ENCODE measurements at places on chromosomes 3 and 15.

DNA sequence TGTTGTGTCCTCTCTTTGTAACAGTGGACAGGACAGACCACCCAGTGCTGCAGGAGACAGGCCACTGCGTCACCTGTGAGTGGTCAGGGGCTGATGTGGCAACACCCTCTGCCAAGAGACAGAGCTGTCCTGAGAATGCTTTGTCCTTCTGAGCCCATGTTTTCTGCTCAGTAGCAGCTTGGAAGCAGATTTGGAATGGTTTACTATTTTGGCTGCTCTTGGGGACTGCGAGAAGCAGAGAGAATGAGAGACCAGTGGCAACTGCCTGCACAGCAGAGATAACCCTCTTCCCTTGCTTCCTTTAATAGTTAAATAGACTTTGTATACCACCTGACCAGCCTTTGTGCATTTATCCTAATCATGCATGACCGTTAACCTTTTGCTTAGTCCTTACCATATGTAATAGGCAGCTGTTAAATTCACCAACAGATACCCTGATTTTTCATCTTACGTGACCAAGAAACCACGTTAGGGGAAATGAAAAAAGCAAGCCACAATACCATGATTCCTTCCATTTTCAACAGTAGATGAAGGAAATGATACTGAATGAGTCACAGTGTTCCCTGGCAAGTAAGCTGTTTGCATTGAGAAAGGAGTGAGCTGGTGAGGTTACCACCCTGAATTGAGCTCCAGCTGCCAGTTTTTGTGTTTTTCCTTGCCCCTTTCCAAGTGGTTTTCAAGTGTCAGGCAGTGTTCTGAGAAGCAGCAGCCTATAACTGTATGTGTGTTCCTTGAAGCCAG is 35.5 kb downstream of the B3GALNT1 start:
- no peak for DNase-seq

DNA sequence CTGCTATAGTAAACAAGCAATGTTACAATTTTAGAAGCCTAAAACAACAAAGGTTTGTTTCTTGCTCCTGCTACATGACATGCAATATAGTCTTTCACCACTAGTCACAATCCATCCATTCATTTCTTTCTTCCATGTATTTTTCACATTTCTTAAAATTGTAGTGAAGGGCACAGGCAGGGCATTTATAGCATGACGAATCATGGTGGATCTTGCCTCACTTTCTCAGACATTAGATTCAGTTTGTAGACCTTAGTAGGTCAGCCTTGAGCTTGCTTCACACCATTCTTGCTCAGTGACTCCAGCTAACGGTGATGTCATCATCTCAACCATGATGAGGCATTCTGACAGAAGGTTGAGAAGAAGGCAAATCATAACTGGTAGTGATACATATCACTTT is 546.8 kb downstream of the TBL1XR1 start:
- DNase-seq = no peak

DNA sequence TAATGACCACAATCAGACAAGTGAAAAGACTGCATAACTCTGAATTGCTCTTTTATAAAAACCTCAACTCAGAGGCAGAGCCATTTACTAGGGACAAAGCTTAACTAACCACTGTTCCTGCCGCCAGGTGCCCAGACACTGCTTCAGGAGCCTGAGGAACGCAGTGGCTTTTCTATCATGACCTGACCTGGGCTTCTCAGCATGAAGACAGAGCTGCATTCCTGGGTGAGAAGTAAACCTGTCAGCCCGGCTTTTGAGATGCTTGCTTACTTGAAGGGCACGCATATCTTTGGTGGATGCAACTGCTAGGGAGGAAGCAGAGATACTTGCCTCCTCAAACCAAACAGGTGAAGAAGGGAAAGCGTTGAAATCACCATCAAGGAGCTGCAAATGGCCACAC is 7.9 kb downstream of the LRRC31 start:
- DNase-seq = no peak

- DNase-seq = no peak
These were observed 30.1 kb downstream of the MAP3K13 start for GRCh38 chr3:185393055-185393454.

DNA sequence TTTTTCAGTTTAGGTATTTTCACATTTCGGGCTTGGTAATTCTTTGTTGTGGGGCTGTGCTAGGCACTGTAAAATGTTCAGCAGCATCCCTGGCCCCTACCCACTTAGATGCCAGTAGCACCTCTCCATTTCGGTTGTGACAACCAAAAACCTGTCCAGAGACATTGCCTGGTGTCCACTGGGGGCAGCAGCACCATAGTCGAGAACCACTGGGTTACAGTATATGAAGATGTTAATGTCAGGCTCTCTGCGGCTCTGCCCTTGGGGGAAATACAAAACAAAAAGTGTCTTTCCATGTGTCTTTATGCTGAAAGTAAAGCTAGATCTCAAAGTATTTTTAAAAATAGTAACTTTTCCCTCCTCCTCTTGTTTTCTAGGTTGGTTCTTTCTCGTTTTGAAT is 177.2 kb downstream of the ITPR1 start:
- no peak for DNase-seq

DNA sequence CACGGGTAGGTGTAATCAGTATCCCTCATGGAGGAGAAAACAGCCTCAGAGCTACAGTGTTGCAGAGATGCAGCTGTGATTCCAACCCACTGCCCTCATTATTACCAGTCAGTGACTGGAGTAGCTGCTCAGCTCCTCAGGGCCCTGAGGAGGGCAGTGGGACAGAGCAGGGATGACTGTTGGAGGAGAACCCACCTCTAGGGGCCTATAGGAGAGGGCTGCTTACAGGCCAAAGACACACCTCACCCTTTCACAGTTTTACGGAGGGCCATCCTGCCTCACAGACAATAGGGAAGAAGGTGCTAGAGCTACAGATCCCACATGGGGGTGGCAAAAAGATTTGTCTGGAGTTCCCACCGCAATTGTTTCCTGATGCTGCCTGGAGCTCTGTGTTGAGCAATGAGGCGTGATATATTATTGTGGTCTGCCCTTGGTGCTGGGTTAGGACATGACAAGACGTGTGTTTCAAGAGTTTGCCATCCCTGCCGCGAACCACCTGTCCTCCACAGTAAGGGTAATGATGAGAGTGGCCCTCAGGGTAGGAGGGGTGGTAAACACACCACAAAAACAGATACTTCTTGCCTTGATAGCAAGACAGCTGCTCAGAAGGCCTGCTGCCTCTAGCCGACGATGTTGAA is 140.5 kb upstream of the TPM1 start:
- DNase-seq = no peak

DNA sequence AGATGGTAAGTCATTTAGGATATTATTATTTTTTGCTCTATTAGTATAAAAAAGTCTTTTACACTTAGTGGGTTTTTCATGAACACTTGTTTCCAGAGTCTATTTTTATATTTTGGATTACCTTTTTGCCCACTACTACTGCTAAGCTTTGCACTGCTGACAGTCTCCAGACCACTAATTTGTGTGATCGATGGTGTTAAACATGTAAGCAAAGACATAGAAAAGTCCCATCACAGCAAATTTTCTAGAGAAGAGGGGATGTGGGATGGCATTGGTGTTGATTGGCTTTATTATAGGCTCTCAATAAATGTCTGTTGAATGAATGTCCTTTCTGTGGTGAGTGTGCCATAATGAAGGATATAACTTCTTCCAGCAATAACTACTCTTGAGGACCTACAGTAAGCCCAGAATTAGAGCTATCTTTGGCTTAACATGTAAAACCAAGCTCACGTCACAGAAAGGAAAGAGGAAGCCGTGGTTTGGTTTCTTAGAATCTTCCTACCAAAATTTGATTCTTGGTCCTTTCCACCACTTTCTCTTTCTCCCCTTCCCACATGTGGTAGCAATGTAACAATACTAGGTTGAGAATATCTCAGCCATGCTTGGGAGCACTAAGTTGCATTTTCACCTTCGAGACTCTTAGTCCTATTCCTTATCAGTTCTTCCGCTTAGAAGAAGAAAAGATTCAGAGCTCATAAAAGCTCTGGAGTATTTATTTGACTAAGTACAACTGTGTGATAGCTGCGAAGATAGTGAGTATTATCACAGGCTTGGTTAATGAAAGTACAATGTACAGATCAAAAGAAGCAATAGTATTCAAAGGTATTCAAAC is 90.6 kb upstream of the UMPS start:
- no peak for DNase-seq

DNA sequence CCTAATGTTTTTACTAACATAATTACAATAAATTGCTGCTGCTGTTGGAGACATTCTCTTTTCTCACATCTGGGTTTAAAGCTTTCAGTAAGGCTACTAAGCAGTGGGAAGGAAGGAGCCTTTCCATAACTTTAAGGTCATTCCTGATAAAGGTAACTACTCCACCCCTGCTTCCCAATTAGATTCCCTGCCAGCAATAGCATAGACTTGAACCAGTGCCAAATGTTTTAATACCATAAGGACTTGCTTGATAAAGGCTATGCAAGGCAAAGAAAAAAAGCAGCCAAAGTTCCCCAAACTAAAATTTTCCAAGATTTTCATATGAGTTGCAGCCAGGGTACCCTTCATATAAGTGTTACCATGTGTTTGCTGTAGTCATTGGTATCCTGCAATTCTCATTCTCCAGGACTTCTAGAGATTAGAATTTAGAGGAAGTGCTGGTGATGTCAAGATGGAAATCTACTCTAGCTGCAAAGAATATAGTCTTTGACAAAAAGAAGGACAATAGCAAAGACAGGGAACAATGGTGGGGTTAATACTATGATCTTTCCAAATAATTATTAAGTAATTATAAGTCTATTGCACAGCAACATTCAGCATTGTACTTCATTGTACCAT is 106.1 kb downstream of the FILIP1L start:
- no peak for DNase-seq

DNA sequence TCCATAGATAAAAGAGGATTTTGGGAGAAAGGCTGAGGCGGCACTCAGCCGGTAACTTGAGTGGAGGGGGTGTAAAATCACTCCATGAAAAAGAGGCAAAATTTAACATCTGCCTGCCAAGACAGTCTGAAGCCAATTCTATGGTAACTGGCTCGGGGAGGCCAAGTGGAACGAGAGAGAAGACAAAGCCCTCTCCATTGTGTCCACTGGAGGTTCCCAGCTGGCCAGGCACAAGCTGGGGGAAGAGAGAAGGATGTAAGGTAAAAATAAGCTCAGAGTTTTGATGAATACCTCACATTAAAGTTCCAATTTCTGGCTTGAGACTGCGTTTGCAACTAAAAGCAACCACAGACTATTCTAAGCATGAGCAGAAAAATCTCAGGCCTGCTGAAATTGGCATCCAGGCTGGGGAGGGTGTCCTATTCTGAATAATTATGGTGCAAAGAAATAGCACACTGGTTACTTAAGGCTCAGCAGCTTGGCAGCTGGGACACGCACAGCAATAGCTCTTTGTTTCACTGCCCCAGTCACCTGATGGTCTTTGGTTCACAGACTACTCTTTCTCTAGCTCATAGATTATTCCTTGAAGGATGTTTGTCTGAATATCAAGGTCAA is 48.8 kb downstream of the CHRD start:
- no peak for DNase-seq

DNA sequence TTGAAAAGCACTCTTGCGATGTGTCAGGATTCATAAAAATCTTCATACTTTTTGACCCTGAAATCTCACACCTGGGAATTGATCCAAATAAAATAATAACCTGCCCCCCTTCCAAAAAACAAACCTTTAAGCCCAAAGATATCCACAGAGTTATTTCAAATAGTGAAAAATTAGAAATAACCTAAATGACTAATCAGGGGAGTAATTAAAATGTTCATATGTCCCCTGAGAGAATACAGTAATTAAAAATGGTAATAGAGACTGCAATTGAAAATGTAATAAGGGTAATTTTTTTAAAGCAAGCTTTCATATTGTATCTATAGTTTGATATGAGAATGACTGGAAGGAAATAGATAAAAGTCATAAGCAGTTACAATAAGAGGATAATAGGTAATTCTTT is 68.0 kb downstream of the CALML4 start:
- DNase-seq = no peak

GRCh38 chr3:14620512-14620911 is 31.1 kb upstream of the CCDC174 start:
- no peak for DNase-seq

DNA sequence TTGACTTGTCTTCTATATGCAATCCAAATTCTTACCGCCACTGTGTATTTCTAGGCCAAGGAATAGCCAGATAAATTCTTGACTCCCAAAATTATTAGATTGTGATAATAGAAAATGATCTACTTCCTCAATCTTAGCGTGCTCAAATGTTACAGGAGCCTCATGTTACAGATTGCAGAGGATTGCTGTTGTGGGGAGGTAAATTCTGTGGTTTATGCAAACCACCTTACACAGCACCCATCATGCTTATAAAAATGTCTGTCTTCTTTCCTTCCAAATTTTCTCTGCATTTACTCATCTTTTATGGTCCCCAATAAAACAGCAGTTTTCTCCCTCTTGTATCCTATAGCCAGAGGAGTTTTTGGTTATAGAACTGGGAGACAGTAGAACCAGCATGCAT is 420.2 kb upstream of the ROBO1 start:
- DNase-seq = no peak

GRCh38 chr15:38149315-38149714 is 103.3 kb upstream of the SPRED1 start:
- no peak for DNase-seq

DNA sequence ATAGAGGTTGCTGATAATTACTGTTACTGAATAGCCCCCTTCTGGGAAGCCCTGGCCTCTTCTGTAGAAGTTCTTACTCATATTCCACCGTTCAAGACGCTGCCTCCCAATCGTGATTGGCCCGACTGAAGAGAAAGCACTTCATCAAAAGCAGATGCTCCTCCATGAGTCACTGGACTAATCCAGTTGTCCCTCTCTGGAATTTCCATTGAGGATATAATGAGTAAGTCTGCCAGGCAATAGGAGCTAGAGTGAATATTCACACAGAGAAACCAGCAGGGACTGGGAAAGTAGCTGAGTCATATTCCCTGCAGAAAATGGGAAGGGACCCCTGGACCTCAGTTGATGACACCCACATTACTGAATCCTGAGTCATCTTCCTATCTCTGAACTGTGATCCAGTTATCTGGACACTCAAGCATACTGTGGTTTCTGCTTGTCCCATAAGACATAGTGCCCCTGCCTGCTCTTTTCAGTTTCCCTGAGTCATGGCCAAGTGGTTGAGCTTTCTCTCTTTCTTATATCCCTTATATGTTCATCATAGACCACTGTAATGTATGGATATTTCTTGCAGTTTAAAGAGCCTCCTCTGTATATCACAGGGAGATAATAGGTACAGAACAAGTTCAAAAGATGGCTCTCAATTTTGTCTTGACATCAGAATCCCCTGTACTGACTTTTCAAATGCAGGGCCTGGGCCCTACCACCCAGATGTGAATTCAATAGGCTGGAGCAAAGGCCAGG is 151.2 kb upstream of the CDIN1 start:
- DNase-seq = no peak

GRCh38 chr3:13292375-13292774 is 127.7 kb downstream of the NUP210 start:
- no peak for DNase-seq

GRCh38 chr15:57883701-57884100 is 177.2 kb downstream of the POLR2M start:
- no peak for DNase-seq

- DNase-seq = no peak
These were observed 398.9 kb upstream of the THBS1 start for GRCh38 chr15:39181940-39182339.

- no peak for DNase-seq
These were observed 208.0 kb downstream of the ERC2 start for GRCh38 chr3:56260262-56260661.

GRCh38 chr3:127488740-127489139 is 101.8 kb downstream of the TPRA1 start:
- DNase-seq = no peak

- no peak for DNase-seq
These were observed 35.8 kb downstream of the MYH15 start for GRCh38 chr3:108474581-108474980.

Measured in activated T-helper 9 cell treated with anti-CD3 and anti-CD28 coated beads, Interleukin-2, amount 50 U/mL, for 16 hours (primary cell).